ENCODE measurements at places on chromosomes 6 and 20.

DNA sequence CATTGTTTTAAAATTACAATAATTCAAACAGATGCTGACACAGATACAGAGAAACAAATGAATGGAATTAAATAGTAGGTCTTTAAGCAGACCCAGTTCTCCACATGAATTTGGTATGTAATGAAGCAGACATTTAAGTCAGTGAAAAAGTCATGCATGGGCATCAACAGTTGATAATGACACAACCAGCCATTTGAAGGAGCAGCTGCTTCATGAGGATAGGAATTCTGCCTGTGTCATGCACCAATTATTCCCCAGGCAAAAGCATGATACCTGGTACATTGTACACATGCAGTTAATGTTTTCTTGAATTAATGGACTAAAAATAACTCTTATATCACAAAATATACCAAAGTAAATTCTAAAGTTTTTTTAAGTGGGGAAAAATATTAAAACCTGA is 11.2 kb upstream of the HEY2 start:
- DNase-seq: no peak

DNA sequence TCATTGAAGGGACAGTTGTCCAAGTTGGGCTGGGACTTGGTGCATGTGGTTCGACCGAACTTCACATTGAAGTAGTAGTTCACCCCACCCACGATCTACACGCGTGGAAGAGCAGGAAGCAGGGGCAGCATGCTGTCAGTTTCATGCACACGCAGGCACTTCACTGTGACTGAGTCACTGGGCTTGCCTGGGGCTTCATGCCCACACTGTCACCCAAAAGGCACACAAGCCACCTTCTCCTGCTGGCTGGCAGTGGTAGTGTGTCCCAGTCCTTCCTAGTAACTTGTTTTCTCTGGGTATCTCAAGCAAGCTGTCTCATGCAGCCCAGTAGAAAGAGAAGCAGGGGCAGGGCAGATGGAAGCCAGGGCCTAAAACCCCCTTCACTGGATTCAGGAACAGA is 2.0 kb downstream of the CST5 start:
- DNase-seq: no peak

GRCh38 chr6:8243475-8243874 is 141.1 kb upstream of the EEF1E1 start:
- no peak for DNase-seq

- no peak for DNase-seq
These were observed 61.0 kb downstream of the LYRM4 start for GRCh38 chr6:5199702-5200101.

GRCh38 chr6:3022765-3023662 is 23.3 kb downstream of the NQO2 start:
- DNase-seq: peak; percentile 68

GRCh38 chr6:88702956-88703556 is 260.4 kb downstream of the RNGTT start:
- no peak for DNase-seq

- DNase-seq: no peak
These were observed 49.1 kb upstream of the PRDM1 start for GRCh38 chr6:106037060-106037459.

DNA sequence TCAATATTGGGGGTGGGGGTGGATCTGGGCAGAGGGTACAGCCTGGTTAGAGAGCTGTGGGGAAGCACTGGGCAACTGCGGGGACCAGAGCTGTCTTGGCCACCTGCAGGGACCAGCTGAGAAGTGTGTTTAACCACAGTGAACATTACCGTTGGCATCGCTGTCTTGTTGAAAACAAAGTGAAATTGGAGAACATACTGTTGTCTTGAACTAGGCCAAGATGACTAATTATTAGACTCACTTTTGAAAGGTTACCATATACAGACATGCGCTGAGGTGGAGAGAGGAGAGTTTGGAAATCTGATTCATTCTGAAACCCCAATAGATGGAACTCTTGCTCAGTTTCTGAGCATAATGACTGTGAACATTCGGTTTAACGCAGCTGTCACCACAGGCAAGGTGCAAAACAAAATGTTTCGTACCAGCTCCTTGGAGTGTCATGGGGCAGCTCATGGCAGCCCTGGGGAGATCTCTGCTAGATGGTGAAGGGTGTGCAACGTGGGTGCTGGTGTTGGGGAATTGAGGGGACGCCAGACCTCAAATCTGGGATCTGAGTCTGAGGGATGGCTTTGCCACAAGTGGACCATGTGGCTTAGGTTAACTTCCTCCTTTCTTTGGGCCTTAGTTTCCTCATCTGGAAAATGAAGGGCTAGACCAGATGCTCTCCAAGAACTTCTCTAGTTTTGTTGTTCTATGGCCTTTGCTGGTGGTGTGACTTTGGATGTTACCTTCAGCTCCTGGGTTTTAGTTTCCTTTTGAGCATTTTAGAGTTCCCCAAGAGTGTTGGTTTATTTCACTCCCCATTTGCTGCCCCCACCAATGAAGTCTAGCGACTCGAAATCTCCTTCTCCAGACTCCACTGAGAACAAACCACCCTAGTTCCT is 24.6 kb upstream of the GTSF1L start:
- no peak for DNase-seq

DNA sequence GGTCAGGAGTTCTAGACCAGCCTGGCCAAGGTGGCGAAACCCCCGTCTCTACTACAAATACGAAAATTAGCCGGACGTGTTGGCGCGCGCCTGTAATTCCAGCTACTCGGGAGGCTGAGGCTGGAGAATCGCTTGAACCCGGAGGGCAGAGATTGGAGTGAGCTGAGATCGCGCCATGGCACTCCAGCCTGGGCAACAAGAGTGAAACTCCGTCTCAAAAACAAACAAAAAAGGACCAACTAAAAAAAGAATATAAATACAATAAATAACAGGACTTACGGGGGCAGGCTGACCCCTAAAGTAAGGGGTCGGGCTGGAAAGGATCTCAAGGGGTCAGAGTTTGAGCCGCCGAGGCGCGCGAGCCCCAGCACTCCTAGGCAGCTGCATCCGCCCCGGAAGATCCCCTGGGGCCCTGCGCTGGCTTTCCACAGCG is 509 bp upstream of the TPD52L2 start:
- DNase-seq: no peak

- DNase-seq: no peak
These were observed 91.7 kb downstream of the SLC35B3 start for GRCh38 chr6:8343600-8343999.

- no peak for DNase-seq
These were observed 198.6 kb upstream of the SIM1 start for GRCh38 chr6:100663219-100663863.

DNA sequence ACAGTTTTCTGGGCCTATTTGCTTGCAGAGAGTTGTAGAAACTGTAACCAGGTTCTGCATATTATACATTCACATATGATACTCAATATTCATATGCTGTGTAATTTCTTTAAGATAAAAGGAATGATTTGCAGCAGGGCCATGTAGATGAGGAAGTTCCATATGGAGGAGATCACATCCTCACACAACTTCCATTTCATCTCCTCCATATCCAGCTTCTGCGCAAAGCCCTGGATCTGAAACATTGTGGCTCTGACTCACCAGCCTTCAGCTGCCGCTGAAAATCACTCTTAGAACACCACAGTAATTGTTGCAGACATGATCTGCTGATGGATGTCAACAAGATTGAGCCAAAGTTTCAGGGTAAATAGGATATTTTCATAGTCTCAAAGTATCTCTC is 57.7 kb downstream of the PXDC1 start:
- no peak for DNase-seq

- no peak for DNase-seq
These were observed 106.5 kb downstream of the CDC5L start for GRCh38 chr6:44494011-44494501.

DNA sequence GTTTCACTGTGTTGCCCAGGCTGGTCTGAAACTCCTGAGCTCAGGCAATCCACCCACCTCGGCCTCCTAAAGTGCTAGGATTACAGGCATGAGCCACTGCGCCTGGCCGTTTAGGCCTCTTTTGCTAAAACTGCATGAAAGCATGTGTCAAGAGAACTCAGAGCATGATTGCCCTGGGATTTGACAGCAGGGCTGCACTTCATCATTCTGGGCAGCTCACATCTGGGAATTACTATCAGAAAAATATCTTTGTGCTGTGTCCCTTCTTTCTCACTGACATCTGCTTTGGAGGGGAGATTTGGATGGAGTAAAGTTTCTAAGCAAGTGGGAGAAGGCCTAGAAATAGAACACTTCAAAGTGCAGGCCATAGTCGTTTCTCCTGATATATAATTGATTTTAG is 59.6 kb upstream of the EIF2S2 start:
- DNase-seq: no peak

GRCh38 chr6:135667691-135668455 is 170.3 kb upstream of the AHI1 start:
- DNase-seq: no peak

GRCh38 chr20:24971376-24972101 is 21.0 kb downstream of the APMAP start:
- no peak for DNase-seq

Data from HL-60 (cell line).